Cerebellum (tissue), 4 donors: ENCODE measurements at places on chromosomes 6 and 20.

DNA sequence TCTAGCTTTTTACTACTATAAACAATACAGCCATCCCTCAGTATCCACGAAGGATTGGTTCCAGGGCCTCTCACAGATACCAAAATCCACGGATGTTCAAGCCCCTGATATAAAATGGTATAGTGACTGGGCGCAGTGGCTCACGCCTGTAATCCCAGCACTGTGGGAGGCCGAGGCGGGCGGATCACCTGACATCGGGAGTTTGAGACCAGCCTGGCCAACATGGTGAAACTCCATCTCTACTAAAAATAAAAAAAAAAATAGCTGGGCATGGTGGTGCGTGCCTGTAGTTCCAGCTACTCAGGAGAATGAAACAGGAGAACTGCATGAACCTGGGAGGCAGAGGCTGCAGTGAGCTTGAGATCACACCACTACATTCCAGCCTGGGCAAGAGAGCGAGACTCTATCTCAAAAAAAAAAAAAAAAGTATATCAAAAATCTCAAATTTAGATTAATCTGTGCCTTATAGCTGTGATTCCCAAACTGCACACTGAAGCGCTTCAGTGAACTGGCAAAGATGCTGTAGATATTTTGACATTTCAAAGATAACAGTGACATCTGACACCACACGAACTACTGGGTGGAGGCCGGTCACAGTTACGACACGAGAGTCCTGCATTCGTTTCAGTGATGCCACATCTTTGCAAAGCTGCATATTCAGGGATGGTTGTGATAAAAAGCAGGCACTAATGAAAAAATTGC lies 38.3 kb downstream of the MRS2 start:
- DNase-seq = no peak

- DNase-seq = peak; percentile 86
Measured at GRCh38 chr20:59598625-59599310, 5.6 kb upstream of the PHACTR3 start.

DNA sequence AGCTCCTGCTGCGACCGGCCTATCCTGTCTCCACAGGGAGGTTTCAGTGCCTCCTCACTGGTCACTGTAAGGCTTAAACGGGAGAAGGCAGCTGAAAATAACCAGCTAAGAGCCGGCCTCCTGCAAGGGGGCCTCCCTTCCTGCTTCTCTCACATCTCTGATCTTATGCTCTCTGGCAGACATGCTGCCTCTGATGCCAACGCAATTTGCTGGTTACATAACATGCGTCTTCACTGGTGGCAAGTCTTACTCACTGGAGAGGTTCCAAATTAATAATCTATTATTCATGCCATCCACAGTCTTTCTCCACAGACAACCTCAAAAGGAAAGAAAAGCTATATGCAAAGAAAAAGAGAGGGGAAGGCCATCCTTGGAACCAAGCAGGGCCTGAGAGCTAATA lies 91.8 kb upstream of the LRFN2 start:
- DNase-seq = no peak

GRCh38 chr6:138868181-138868580 lies 72.3 kb downstream of the ECT2L start:
- DNase-seq = no peak

- peak; percentile 71 for DNase-seq
Measured at GRCh38 chr6:46410334-46410953, 80.8 kb downstream of the RCAN2 start.

DNA sequence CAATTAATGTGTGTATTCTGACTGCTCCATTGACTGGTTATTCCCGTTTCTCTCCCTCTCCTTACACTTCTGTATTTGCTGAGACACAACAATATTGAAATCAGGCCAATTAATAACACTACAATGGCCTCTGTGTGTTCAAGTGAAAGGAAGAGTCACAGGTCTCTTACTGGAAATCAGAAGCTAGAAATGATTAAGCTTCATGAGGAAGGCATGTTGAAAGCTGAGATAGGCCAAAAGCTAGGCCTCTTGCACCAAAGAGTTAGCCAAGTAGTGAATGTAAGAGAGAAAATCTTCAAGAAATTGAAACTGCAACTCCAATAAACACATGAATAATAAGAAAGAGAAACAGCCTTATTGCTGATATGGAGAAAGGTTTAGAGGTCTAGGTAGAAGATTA lies 489.5 kb upstream of the CITED2 start:
- no peak for DNase-seq

- peak; percentile 83 for DNase-seq
Measured at GRCh38 chr20:36823121-36823520, 49.6 kb upstream of the DSN1 start.

DNA sequence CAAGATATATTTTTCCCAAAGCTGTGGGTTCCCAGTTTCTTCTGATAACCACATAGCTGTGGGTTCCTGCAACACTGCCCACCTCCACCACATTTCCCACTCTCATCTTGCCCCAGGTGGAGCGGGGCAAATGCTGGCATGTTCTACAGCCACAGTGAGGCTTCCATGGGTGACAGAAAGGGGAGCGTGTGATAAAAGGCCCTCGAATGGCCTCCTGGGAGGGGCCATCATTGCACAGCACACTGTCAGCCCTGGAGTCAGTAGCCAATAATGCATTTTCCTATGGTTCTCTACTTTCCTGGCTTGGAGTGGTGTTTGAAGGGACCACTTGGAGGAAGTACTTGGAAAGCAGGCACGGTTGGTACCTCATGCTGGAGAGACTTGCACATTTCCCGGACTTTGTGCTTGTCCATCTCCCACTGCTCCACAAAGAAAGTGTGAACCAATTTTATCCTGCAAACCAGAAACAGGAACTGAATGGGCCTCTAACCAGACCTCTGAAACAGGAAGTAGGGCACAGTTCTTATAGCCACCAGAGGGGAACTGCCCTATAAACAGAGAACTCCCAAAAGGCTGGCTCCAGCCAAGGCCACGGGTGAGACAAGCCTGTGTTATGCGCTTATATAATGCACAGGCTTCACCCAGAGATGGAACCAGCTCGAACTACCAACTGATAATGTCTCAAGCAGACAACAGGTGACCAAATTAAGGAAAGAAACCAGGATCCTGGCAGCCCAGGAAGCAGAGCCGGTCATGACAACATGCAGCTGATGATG lies 8.6 kb downstream of the MAP3K5 start:
- DNase-seq = no peak

- no peak for DNase-seq
Measured at GRCh38 chr20:40591119-40591518, 97.9 kb downstream of the MAFB start.

GRCh38 chr6:45710304-45710821 lies 305.3 kb downstream of the CLIC5 start:
- DNase-seq = no peak

DNA sequence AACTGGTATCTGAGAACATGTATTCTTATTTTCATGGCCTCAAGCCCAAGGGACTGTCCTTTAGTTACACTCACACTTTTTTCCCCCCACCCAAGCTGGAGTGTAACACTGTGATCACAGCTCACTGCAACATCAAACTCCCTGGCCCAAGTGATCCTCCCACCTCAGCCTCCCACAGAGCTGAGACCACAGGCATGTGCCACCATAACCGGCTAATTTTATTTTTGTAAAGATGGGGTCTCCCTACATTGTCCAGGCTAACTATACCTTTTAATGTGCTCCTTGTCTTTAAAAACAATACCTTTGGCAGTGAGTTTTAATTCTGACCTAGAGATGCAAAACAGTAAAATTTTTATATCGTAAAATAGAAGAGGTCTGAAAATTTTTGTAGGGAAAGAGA lies 48.2 kb upstream of the FAM83C start:
- no peak for DNase-seq

GRCh38 chr6:2862712-2863181 lies 21.1 kb upstream of the SERPINB1 start:
- no peak for DNase-seq

GRCh38 chr6:166930354-166930891 lies 25.9 kb downstream of the RNASET2 start:
- no peak for DNase-seq

GRCh38 chr20:805713-806112 lies 27.8 kb upstream of the FAM110A start:
- DNase-seq = no peak

DNA sequence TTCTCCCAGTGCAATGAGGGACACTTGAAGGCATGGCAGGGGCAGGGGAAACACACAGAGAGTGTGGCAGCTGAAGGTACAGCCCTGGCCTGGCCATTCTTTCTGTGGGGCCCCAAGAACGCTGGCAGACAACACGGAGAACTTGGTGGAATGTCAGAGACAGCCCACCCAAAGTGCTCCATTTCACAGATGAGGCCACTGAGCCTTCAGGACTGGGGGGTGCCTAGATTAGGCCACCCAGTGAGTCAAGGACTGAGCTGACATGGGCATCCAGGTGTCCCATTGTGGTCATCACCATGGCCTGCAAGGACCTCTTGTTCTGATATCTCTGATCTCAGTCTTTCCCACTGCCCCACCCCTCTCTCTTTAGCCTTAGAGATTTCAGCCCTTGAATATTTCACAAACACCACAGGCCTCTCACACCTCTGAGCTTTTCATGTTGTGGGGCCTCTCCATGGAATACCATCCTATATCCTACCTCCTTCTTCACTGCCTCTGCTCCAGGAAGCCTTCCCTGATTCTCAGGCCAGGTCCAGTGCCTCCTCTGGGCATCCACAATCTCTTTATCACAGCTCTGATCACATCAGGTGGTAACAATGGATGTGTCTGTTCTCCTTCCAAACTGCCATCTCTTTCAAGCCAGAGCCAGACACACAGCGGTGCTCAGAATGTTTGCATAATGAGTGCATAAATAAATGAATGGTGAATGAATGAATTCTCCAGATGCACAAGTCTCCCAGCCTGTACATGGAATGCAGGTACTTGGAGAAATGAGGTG lies 2.0 kb upstream of the RSPO4 start:
- no peak for DNase-seq

DNA sequence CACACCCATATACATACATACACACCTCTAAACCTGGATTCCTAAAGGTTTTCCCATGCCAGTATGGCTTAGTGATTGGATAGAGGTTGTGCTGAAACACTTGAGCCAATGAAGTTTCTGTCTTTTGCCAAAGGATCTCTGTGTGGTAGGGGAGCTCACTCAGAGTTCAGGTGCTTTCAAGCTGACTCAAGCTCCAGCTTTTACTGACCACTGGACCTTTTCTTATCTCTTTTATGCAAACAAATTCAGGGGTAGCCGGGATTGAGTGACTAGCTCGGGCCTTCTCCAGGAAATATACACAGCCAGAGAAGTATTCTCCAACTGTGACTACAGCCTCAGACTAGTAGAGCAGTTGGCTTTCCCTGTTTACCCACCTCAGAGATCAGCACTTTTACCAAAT lies 21.5 kb upstream of the DSE start:
- no peak for DNase-seq

DNA sequence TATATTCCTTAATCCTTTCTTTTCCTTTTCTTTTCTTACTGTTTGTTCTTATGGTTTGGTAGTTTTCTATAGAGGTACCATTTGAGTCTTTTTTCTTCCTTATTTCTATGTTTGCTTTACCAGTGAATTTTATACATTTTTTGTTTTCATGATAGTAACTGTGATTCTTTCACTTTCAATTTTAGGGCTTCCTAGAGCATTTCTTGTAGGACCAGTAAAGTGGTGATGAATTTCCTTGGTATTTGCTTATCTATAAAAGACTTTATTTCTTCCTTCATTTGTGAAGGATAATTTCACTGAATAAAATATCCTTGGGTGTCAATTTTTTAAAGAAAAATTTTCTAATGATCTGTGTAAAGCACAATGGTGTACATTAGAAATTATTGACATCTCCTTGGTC lies 637.4 kb downstream of the CD109 start:
- no peak for DNase-seq

DNA sequence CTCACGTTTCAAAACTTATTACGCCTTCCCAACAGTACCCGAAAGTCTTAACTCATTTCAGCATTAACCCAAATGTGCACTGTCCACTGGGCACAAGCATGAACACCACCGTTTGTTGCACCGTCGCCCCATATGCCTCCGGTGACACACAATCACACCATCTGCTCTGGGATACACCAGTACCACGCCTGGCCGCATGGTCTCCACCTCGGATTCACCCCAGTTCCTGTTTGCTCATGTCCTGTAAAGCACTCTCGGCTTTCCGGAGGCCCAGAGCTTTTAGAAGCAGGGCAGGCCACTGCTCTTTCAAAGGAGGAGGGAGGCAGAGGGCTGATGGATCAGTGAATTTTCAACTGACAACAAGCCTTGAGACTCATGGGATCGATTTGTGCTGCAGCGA lies 1570.0 kb upstream of the DEFB115 start:
- DNase-seq = no peak

DNA sequence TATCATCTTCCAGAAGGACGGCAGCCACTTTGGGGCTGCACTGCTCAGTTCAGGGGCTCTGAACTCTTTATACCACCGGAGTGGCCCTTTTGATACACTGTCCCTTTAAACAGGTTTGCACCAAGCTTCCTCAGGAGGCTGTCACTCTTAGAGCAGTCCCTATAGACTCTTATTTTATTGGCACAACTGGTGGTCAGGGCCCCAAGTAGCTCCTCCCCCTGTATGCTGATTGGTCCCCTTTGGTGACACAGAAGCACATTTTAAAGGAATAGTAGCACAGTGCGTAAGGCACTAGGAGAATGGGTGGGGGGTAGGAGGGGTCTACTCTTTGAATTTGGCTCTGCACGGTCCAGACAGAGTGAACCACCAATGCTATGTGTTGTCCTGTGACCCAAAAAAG lies 122.6 kb upstream of the MLN start:
- DNase-seq = no peak

DNA sequence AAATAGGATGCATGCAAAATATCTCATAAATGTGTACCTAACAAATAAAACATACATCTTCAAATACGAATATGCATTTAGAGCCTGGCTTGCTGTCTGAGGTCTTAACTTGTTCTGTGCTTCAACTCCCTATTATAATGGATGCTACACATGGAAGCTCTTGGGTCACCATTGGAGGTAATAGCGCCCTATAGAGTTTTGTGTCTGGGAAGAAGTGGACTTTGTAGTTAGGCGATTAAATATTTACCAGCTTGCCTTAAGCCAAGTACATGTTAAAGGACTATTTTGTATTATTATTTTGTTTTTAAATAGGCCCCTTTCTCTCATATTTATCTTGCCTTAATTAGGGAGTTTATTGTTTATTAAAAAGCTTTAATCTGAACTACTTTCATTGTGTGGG lies 107.4 kb downstream of the LAMA2 start:
- DNase-seq = no peak

DNA sequence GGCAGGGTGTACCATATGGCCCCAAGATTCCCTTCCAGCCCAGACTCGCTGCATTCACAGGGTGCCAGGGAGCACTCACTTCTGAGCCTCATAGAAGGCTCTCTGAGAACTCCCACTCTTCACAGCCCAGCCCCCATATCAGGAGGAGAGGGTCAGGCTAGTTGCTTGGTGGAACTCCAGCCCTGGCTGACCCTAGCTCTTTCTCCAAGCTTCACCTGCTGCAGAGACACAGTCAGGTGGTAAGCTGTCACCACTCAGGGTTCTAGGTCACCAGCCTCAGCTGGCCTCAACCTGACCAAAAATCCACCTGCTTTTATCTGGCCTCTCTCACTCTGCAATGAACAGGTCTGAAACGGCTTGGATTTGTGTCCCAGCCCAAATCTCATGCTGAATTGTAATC lies 162.7 kb upstream of the MLN start:
- DNase-seq = peak; percentile 38

GRCh38 chr6:14765721-14766390 lies 480.0 kb upstream of the JARID2 start:
- no peak for DNase-seq
